ENCODE measurements at places on chromosomes 5 and 9.

DNA sequence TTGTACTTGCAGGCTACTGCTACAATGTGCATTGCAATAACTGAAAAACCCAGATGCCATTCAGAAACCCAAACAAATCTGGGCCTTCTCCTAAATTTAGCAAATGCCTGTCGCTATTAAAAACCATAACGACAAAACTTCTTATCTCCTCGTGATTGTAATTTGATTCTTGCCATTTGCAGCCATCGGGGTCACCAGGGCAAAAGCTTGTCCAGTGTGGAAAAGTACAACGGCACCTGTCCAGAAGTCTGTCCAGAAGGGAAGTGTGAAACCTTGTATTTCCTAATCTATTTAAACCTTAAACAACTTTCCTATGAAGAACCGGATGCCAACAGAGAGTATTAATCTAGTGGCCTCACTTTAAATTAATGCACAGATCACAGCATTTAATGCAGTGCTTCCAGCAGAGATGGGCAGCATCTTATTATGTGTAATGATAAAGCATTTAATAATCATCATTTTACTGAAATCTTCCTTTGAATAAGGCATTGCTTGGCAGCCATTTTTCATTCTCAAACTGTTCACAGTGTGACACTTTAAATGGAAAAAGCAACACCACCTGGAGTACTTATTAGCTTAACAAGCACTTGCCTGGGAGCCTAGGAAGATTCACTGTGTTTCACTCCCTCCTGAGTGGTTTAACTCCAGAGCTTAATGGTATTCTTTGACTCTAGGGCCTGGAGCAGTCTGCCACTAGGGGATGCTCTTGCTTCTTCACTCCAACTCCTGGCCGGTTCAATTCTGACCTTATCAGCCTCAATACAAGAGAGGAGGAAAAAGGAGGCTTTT, 4.9 kb upstream of the C7 start:
- peak; percentile 37 for DNase-seq

- no peak for DNase-seq
Measured at GRCh38 chr9:80467632-80468031, 895.9 kb downstream of the TLE4 start.

GRCh38 chr9:86885232-86885631, 62.1 kb downstream of the GAS1 start:
- no peak for DNase-seq

GRCh38 chr9:116218399-116218798, 64.8 kb downstream of the PAPPA start:
- no peak for DNase-seq

DNA sequence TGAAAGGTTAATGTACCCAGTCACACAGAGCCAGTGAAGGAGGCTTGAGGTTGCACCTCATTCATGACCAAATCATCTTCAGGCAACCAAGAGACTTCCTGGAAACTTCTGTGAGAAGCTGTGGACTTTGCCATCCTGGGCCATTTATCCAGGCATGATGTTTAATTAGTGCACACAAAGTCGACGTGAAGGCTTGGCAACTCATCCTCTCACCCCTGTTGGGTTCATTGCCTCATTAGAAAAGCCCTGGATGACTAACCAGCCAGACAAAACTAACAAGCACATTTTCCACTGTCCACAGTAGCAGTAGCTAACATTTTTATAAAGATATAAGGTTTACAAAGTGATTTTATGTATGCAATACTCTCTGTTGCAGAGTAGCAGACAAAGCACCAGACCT, 65.7 kb upstream of the ZNF462 start:
- no peak for DNase-seq

GRCh38 chr9:122318284-122318683, 52.5 kb upstream of the PTGS1 start:
- no peak for DNase-seq

DNA sequence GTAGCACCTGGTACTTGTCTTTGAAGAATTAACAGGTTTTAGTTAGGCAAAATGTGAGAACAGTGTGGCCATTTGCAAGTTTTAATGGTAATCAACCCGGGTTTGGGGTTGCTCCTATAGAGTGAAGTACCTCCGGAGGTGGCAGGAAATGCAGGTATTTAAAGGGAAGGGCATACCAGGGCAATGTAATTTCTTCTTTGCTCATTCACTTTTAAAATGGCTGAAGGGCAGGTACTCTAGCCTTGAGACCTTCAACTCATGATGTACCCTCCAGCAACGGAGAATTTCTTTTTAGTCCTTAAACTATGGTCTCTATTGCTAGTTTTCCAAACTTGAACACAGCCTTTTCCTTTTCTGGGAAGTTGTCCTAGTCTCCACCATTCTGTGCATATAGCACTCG, 1.3 kb upstream of the HSPA4 start:
- DNase-seq, result no peak

DNA sequence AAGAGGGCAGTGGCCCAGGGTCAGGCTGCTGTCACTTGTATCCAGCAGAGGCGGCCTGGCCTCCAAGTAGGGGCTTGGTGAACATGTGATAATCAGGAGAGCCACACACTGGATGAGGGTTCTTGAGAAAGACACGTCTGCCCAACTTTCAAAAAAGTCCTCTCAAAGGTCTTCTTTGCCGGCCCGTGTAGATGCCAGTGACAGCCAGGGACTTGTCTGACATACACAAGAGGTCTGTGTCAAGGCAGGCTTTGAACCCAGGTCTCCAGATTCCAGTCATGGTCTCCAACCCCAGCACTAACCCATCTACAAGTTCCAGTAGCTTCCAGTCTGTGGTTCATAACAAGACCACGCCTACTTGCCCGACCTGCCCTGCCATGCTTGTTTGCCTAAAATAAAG, 7.9 kb upstream of the AMBP start:
- no peak for DNase-seq

DNA sequence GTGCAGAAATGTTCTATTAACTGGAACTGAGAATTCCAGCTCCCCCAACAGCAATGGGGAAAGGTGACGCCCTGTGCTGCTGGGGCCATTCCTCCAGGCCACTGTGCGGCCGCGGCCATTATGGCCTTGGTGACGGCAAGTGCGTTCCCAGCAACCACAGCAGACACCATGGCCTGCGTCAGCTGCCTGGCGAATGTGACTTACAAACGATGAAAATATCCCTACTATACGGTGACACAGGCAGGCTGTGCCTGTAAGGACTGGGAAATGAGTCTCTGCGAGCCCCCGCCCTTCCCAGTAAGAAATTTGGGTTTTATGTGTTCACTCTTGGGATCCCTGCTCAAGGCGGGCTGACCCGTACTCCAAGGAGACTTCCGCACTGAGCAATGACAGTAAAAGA, 20.6 kb downstream of the CLPTM1L start:
- DNase-seq, result no peak

GRCh38 chr5:50855001-50855400, 188.6 kb downstream of the PARP8 start:
- peak; percentile 47 for DNase-seq
